ENCODE measurements at places on chromosomes 16 and 17. TPM values are rescaled to one million over a fixed set of nuclear protein-coding genes. Genes with fewer than 3 reads are reported as not detected.

FADS6 gene
- not detected for total RNA-seq

PRSS33 gene
- not detected for total RNA-seq

OR1E2 gene
- total RNA-seq = not detected

KIF2B gene
- not detected for total RNA-seq

EPX gene
- total RNA-seq = not detected

DNA sequence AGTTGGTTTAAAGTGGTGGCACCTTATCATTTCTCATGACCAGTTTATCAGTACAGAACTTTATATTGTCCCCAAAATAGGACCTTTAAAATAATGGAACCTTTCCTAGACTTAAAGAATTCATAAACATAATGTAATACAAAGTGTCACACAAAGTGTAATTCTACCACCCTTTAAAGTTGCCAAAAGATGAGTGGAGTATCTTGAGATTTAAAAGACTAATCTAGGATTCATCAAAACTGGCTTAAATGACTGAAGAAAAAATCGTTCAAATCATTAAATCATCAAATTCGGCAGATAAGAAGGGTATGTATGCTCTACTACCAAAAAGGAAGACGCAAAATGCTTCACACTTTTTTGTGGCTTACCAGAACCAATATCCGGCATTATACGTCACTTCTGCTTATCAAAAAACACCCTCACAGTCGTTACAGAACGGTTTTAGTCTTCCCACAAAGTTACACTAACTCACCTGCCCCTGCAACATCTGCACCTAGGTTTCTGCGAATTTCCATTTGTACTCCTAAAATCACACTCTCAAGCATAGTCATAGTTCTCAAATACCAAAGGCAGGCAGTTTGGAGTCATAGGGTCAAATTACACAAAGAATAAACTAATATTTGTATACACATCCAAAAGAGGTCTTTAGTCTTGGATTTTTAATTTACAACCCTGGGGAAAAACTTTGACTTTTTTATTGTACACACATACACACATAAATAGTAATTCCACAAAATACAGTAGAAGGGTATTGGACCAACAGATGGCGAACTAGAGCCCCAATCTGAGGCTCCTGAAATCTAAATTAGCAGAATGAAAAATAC lies 1.4 kb upstream of the KANSL1 start:
- H3K4me1 ChIP-seq = peaks cover 54% of the 10 kb centered on the region
- H3K36me3 ChIP-seq = peaks cover 1% of the 10 kb centered on the region
- H3K27me3 ChIP-seq = no peaks in the 10 kb centered on the region
- peak overlapping the region; percentile 90 for H3K27ac ChIP-seq
- DNase-seq = no peak

GRCh38 chr16:87790292-87791100 lies 24.7 kb upstream of the KLHDC4 start:
- no peaks in the 10 kb centered on the region for H3K36me3 ChIP-seq
- no peak overlapping the region for H3K4me3 ChIP-seq
- H3K4me1 ChIP-seq = peaks cover 11% of the 10 kb centered on the region

DNA sequence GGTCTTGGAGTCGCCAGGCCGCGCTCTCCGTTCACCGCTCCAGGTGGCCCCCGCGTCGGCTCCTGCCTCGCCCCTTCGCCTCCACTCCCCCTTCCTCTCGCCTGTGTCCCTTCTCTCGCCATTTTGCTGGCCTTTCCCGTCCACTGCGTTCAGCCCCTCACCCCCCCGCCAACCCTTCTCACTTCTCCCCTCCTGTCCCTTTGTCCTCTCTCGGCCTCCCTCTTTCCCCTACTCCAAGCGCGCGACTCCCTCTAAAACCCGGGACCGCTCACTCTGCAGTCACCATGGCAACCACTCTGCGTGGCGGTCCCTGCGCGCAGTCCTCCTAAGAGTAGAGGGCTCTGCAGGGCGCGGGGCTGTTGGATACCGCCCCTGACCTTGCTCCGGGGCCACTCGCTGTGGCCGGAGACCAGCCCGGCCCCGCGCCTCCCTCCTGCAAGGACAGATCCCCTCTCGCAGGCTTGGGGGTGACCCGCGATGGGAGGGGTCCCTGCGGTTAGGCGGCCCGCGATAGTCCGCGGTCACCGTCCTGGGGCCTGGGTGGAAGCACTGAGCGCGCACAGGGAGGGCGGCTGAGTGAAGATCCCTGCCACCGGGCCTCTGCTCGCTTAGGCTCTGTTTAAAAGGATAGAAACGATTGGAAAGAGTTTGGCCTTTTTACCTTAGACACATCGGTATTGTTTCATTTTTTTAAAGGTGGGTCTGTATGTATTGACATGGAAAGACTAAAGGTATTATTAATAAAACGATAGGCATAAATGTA lies 454 bp downstream of the CCDC40 start:
- H3K27me3 ChIP-seq = no peaks in the 10 kb centered on the region
- DNase-seq = no peak
- peak overlapping the region; percentile 98 for H3K27ac ChIP-seq
- H3K36me3 ChIP-seq = peaks cover 7% of the 10 kb centered on the region
- H3K4me3 ChIP-seq = peak overlapping the region; percentile 92
- peaks cover 37% of the 10 kb centered on the region for H3K4me1 ChIP-seq

All from chondrocyte (in vitro differentiated cells).